ENCODE measurements at places on chromosomes 2 and 18. TPM values are rescaled to one million over a fixed set of nuclear protein-coding genes. Genes with fewer than 3 reads are reported as not detected.

DNA sequence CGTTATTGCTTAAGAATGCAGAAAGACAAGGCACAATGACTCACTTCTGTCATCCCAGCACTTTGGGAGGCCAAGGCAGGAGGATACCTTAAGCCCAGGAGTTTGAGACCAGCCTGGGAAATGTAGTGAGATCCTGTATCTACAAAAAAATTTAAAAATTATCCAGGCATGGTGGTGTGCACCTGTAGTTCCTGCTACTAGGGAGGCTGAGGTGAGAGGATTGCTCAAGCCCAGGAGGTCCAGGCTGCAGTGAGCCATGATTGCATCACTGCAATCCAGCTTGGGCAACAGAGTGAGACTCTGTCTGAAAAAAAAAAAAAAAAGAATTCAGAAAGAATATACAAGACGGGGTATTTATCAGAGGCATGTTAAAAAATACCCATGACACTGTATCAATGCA, 182.0 kb upstream of the SPOPL start:
- no peak for DNase-seq

DNA sequence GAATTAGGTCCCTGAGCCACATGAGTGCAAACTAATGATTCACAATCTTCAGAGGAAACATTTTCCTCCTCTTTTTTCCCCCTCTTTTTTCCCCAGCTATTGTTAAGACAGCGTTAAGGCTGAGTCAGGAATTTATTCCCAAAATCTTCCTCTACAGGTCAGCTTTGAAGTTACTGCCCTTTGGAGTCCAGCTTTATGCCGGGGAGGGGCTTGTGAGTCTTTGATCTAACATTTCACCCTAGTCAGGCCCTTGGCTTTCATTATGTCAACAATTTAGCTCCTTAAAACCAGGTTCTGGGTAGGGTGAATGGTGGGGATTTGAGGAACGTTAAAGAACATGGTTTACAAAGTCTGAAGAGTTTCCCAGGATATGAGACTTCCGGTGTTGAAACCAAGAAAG, 91.0 kb upstream of the LYPD1 start:
- DNase-seq: no peak

- DNase-seq: no peak
Observed at GRCh38 chr2:233098618-233099017, 38.5 kb downstream of the INPP5D start.

GRCh38 chr2:217181512-217181911, 321.6 kb upstream of the TNP1 start:
- no peak for DNase-seq

Gene CRACDL
- 1.9 TPM for total RNA-seq
